ENCODE measurements at places on chromosomes 5 and 9. TPM values are rescaled to one million over a fixed set of nuclear protein-coding genes. Genes with fewer than 3 reads are reported as not detected.

DNA sequence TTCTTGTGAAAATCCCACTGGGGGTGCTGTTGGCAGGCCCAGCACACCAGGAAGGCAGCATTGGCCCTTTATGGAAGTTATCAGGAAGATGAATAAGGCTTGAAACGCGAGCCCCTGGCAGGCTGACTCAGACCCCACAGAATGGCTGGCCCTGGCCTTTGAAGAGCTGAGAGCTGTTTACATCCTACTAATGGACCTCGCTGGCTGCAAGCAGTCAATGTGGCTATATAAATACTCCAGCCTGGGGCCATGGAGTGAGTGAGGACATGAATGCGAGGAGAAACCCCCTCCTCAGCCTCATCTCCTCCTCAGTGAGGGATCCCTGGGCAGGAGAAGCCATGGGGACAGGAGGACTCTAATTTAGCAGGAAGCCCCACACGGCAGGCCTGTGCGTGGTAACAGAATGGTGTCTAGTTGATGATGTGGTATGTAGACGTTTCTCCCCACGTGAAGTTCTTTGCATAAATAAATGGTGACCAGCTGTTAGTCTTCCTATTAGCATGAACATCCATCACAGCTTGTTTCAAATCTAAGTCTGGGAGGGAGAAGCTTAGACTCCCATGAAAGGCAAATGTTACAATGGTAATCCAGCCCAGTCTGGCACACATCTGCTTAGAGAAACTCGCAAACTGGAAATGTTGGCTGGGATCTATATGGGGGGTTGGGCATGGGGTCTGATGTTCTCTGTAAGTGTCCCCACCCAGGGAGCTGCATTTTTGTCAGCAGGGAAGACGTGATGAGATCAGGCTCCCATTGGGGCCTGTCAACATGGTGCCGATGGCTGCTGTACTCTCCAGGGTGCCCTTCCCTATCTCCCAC, 175.1 kb upstream of the PITX1 start:
- no peak for DNase-seq

- no peak for DNase-seq
Measured at GRCh38 chr5:61991866-61992265, 314.1 kb upstream of the KIF2A start.

- DNase-seq, result no peak
Measured at GRCh38 chr5:137604348-137605095, 105.4 kb upstream of the SPOCK1 start.

DNA sequence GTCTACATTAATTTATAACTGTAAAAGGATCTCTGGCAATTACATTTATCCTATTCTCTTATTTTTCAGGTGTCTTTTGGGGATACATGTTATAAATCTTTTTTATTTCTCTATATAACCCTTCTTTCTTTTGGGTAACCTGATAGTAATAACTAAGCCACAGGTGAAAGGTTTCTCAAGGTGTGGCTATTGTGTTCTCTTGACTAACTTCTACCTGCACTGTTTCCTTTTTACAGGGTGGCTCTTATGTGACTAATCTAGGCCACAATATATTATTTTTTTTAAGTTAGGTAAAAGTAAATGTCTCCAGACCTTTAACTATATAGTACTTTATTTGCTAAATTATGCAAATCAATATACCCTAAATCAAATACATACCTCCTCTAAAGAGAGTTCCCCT, 193.2 kb downstream of the EFNA5 start:
- DNase-seq, result no peak

- no peak for DNase-seq
Measured at GRCh38 chr5:66867618-66868322, 271.6 kb downstream of the MAST4 start.

DNA sequence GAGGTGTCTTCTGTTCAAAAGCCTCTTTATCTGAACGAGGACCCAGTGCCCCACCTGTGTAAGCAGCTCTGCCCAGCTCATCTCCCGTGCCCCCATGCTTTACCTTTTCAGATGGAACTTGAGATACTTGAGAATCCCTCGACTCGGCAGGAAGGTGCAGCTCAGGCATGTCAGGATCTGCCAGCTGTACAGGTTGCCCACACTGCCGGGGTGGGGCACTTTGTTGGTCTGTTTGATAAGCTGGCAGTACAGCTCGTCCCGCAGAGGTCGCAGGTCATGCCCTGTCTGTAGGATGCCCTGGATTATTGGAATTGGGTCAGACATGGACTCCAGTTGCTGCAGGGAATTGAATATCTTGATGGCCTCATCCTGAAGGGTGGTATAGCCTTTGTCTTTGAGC, 58.0 kb upstream of the RETREG1 start:
- no peak for DNase-seq

DNA sequence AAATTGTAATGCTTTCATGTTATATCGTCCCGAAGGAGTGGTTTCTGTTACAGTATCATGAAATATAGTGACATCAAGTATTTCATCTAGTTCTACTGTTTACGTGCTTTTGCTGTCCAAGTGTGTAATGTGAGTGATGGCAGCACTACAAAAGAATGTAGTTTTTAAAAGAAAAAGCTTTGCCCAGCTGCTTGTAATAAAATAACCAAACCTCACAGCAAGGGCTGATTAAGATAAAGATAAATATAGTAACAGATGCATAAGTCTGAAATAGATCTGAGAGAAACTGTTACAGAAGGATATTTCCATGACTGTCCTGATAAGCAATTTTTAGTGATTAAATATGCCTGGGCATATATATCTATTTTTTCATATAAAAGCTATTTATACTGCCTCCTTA, 106.4 kb downstream of the AUH start:
- DNase-seq, result no peak

DNA sequence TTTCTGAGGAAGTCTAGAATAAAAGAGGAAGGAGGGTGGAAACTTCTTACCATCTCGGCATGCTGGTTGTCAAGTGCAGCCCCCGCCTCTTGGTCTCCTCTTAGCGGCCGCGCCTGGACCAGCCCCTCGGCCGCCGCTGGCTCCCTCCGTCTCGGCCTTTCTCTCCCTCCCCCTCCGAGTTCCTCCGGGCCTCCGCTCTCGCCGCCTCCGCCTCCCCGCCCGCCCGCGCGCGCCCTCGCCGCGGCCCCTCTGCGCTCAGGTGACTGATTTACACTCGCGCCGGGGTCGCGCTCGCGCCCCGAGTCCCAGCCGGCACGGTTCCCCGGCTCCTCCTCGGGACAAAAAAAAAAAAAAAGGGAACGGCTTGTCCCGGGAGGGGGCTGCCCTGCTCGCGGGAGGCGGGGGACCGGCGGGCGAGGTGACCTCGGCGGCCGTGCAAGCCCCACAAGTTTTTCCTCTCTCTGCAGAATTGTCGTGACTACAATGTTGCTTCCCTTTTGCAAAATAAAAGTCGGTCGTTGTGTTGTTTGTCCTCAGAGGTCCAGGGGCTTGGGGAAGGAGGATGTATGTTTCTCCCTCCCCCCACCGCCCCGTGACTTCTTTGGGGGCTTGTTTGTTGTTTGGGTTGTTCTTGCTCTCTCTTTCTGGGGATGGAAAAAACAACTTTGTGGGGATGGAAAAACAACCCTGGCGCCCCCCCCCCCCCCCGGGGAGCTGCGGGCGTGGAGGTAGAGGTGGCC, at the start of gene BNC2:
Gene BNC2 (minus strand): TSS at position 75 of the 740 bp plus-strand sequence. CDS start 22 bp downstream, at position 53.
- DNase-seq, result no peak

DNA sequence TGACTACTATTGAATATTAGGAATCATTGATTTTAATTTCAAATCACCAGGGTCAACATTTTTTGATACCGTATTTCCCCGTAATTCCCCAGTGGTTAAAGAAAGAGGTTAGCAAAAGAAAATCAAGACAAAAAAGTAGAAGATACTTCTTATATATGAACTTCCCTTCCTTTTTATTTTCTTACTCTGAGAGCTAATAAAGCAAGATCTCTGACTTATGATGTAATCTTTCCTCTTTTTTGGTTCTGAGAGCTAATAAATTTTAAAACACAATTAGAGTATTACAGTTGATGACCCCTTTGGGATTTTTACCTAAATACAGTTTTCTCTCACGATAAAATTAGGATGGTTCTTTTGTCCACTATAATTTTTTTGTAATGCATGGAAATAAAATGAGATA, 9.2 kb upstream of the FYB1 start:
- DNase-seq, result no peak

Gene GMCL2
- 0.07 TPM for total RNA-seq

Gene GRXCR2
- not detected for total RNA-seq

Gene C5orf34
- total RNA-seq, result 6.8 TPM

Gene ANKRD34B
- total RNA-seq, result not detected

Gene ADRB2
- 0.37 TPM for total RNA-seq

Gene SHLD3
- total RNA-seq, result 5.1 TPM

Gene PCDHA3
- not detected for total RNA-seq

Gene SLC22A5
- total RNA-seq, result 4.9 TPM

Gene FBLL1
- not detected for total RNA-seq

Data from activated CD4-positive, alpha-beta T cell treated with anti-CD3 and anti-CD28 coated beads, Interleukin-2, amount 10 ng/mL, durations not matched to agents 24 days and 14 days (primary cell).